ENCODE measurements at places on chromosomes 13 and 19. TPM values are rescaled to one million over a fixed set of nuclear protein-coding genes. Genes with fewer than 3 reads are reported as not detected.

The FXYD3 gene
- total RNA-seq = 139 TPM

The MED29 gene
- 46.0 TPM for total RNA-seq

The GAPDHS gene
- not detected for total RNA-seq

The PVR gene
- 42.8 TPM for total RNA-seq

The ZNF69 gene
- 25.5 TPM for total RNA-seq

The ATP4A gene
- total RNA-seq = not detected

The EDNRB gene
- total RNA-seq = 9.5 TPM

The GPC6 gene
- 24.0 TPM for total RNA-seq

DNA sequence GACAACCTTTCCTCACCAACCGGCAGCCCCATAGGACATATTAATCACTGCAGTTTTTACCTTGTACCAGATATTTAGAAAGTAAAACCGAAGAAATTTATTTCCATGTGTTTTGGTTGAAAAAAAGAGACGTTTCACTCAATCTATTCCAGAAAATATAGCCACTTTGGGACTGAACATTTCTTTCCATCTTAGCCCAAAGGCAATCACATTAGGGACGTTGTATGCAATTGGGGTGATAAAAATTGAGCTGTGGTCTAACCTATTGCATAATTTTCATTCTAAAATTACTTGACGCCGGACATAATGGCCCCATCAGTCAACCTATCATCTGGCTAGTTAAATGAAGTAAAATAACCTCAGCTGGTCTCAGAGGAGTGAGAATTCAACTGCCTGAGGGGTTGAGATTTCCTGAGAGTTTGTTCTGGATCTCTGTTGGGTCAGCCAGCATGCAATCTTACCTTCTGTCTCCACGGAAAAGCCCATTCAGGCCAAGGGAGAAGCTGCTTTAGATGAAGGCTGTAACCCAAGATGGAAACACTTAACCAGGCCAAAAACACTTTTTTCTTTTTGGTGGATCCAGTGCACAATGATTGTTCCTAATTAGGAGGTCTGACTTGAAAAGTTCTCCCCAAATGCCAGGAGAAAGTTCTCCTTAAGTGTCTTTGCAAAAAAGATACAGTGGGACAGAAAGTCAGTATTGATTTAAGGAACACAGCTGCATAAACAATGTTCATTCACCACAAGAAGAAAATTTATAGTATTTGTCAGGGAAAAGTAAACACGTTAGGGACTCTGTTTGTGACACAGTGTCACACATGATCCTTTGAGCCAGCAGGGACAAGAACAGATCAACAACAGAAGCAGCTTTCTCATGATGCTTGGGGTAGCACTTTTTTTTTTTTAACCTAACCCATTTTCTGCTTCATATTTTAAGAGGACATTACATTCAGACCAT is 34.1 kb downstream of the DLEU7 start:
- no peak for DNase-seq

DNA sequence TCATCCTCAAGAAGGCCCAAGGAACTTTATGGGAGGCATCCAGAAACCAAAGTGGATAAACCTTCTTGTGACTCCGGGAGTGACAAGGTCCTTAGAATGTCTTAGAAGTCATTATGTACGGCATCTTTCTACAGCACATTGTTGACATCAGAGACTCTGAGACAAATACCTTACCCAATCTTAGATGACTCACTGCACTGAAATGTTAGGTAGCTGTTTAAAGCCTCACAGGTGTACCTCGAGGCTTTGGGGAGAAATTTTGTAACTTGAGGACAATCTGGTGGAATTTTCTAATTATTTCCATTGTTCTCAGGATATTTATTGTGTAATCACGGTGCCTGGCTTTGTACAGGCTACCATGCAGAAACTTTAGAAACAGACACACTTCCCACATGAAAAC is 14.8 kb upstream of the LGALS13 start:
- no peak for DNase-seq

DNA sequence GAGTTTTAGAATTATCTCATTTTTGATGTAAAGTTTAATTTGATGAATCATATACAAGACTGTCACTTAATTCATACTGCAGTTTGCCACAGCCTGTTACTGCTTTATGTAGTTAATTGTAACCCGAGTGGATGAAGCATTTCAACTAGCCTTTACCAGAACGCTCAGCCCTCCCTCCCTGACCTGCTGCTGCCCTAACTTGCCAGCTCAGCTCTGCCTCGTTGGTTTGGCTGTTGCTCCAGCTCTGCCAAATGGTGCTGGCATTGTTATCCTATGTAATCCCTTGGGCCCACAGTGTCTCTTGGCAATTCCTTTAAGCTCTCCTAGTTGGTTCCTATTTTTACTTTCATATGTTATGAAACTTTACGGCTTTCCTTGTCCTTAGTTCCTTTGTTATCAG is 113.3 kb downstream of the LMO7 start:
- no peak for DNase-seq

GRCh38 chr19:3591876-3592613 is 6.8 kb downstream of the GIPC3 start:
- no peak for DNase-seq

GRCh38 chr19:708154-709143 is at the start of gene PALM:
TSS of gene PALM (plus strand) at chr19:708935. CDS start at chr19:709147, 212 bp downstream.
- DNase-seq = no peak

- no peak for DNase-seq
Observed at GRCh38 chr13:32254916-32255723, 60.0 kb downstream of the ZAR1L start.

- DNase-seq = no peak
Observed at GRCh38 chr13:42707048-42707447, 74.3 kb upstream of the FAM216B start.

GRCh38 chr13:97133554-97133953 is 88.6 kb upstream of the MBNL2 start:
- DNase-seq = no peak

DNA sequence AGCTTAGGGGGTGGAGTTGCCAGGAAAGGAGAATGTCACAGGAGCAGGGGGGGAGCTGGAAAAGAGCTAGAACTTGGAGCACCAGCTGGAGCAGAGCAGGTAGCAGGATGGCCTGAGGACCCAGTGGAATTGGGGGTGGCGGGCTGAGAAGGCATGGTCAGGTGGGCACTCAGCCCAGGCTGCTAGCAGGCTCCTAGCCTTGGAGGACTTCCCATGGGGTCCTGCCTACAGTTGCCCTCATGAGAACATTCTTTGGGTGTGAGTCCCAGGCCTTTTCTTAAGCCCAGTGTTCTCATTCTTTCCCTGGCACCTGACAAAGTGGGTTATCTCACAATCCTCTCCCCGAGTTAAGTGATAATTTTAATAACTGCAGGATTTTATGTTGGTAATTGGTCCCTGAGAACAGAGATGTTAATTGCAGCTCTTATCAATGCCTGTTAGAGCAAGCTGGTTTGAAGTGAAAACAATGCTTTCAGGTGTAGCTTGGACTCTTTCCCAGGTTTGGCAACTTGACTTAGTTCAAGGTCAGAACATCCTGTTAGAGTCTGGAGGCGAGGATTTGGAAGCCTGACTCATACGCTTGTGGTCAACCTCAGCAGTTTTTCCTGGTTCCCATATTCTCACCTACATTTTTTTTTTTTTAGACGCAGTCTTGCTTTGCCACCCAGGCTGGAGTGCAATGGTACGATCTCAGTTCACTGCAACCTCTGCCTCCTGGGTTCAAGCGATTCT is 18.1 kb upstream of the OLFM4 start:
- peak; percentile 88 for DNase-seq

GRCh38 chr13:64540976-64541375 is 2689.2 kb downstream of the PCDH9 start:
- DNase-seq = no peak

DNA sequence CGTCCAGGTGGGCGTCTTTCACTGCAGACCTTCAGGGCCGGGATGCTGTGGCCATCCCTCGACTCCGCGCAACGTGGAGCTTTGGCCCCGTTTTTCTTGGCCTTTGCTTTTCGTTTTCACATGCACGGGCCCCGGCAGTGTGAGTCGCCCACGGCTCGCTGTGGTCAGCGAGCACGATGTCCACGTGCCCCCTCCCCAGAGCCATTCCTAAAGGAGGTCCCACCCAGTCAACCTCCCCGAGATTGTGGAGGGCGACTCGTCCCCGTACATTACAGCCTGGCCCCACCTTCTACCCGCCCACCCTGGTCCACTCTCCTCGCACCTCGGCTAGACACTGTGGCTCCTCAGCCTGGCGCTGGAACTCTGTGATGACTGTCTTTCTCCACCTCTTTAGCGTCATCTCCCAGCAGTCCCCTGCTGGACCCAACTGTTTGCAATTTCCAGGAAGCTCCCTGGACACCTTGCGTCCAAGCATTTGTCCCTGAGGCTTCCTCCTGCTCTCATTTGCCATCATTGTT is 405 bp downstream of the ZNF446 start:
- DNase-seq = no peak

DNA sequence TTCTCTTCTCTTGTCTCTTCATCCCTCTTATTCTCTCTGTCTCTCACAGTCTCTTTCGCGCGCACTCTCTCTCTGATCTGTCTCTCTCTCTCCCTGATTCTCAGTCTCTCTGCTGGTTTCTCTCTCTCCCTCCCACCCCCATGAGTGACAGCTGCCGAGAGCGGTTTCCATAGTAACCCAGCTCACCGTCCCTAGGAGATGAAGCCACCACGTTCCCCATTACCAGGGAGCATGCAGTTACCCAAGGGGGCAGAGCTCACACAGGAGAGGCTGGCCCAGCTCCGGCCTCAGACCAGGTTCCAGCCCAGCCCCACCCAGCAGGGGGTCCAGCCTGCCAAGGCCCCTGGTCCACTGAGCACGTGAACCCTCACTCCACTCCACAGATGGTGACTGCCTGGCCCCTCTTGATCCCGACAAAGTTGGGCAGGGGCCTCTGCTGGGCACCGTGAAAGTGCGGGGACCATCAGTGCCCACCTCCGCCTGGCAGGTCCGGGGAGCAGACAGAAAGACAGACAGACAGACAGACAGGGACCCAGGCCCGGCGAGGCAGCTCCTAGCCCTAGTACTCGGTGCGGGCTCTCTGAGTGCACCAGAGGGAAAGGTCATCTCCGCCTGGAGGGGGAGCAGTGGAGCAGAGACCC is 50.6 kb downstream of the CELF5 start:
- no peak for DNase-seq

DNA sequence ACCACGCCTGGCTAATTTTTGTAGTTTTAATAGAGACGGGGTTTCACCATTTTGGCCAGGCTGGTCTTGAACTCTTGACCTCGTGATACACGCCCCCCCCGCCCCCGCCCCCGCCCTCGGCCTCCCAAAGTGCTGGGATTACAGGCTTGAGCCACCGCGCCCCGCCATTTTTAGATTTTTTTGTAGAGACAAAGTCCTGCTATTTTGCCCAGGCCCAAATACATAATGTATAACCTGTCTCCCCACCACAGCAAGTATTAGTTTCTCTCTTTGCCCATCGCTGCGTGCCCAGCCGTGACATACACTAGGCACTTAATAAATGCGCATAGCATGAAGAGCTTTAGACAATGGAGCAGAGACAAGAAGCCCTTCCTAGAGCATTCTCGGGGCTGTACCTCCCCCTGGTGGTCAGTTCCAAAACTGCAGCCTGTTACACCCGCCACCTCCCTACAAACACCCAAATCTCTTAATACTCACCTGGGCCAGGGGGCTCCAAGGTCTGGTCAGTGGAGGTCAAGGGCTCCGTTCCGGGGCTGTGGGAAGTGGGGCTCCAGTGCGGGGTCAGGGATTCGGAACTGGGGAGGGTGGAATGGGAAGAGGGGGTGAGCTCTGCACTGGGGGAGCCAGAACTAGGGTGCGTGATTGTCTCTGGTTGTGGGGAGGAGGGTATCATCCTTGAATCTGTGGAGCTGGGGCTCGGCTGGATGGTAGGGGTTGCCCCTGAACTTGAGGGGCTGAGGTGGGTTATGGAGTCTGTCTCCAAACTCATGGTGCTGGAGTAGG is 22.5 kb downstream of the IQCN start:
- peak; percentile 74 for DNase-seq

DNA sequence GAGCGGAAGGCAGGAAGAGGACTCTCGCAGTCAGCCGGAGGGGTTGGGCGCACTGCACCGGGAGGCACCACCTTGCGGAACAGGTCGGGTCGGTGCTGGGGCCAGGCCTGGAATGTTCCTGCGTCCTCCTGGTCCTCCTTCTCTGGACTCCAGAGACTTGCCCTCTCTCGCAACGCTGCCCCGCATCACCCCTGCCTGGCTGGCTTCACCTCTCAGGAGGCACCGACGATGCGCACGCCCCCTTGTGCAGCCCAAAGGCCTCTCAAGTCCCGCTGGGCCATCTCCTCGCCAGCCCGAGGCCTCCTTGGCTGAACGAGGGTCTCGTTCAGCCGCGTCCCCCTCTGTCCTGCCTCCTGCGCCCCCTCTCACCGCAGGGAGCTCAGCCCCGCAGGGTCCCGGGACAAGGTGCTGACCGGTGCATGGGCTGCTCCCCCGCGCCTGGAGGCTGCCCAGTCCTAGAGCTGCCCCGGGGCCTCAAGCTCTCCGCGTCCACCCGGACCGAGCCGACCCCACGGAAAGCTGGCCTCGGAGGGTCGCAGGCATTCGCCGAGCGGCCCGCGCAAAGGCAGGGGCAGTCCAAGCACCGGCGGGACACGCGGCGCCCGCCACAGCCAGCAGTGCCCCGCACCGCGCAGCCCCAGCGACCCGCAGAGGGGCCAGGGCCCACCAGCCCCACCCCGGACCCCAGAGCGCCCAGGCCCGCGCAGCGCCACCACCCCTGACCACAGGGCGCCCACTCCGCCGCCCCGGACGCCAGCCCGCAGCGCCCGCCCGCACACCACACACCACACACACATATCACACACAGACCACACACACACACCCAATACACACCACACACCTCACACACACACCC is 133.8 kb downstream of the CRYL1 start:
- DNase-seq = no peak

GRCh38 chr19:35224681-35225571 is 3.6 kb downstream of the FAM187B start:
- DNase-seq = no peak

DNA sequence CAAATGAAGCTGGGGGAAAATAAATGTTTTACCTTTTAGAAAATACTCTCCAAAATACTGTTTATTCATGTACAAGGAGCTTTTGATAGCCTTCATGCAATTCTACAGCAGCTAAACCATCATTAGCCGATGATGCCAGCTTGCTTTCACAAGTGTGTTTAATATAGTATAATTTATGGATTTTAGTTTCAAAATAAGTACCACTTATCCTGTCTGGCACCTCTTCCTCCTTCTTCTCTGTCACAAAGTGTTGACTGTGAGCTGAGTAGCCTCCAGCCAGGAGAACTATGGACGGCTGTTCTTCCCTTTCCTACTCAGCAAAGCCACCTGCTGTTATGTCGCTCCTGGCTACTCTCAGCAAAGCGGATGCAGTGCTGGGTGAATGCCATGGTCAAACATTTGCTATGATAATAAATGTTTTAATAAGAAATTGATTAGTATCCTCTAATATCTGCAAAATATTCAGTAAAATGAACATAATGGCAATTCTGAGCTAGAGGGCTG is 238.2 kb downstream of the LIG4 start:
- no peak for DNase-seq

- DNase-seq = no peak
Observed at GRCh38 chr19:49981603-49982593, 20.9 kb upstream of the SIGLEC11 start.

DNA sequence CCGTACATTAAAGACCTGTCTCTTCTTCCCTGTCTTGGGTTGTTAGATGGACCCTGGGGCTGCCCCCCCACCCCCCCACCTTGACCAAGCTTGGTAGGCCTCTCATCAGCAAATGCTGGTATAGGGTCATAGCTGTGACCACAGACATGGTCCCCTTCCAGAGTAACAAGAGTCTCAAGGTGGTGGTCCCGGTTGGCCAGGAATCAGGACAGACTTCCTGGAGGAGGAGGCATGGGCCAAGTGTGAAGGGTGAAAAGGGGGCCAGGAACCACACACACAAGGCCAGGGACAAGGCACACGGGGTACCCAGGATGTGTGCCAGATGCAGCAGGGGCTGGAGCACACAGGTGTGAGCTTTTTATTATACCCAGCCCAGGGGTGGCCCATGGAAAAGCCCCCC is 1.1 kb upstream of the MRI1 start:
- DNase-seq = no peak
